ENCODE measurements at places on chromosomes 6 and 20. TPM values are rescaled to one million over a fixed set of nuclear protein-coding genes. Genes with fewer than 3 reads are reported as not detected.

Gene PRSS35
- total RNA-seq = not detected

Gene SPATA25
- total RNA-seq = not detected

Gene ARG1
- not detected for total RNA-seq

Gene BPIFB2
- total RNA-seq = not detected

Gene RAET1E
- total RNA-seq = 1.4 TPM

Gene RNF39
- total RNA-seq = not detected

Gene CPNE5
- total RNA-seq = 0.63 TPM

Gene ARHGAP40
- not detected for total RNA-seq

Gene TSBP1
- not detected for total RNA-seq

Gene BMP7
- 12.7 TPM for total RNA-seq

Gene DOK5
- 0.06 TPM for total RNA-seq

Gene CD24
- 193 TPM for total RNA-seq

Gene RFX6
- total RNA-seq = not detected

Gene RRAGD
- 9.4 TPM for total RNA-seq

Gene WFDC12
- not detected for total RNA-seq

Gene WFDC2
- total RNA-seq = not detected

Gene HCRTR2
- not detected for total RNA-seq

Gene NKAIN4
- total RNA-seq = 10.6 TPM

Gene WFDC5
- total RNA-seq = not detected

Gene SRMS
- not detected for total RNA-seq

Gene LGSN
- total RNA-seq = not detected

Gene SLC22A23
- total RNA-seq = 1.5 TPM

Gene STMN3
- 18.5 TPM for total RNA-seq

Gene MOCS1
- 8.8 TPM for total RNA-seq

Gene CFAP206
- not detected for total RNA-seq

Gene MTO1
- 44.0 TPM for total RNA-seq

Gene PDE10A
- 6.8 TPM for total RNA-seq

Gene KCNB1
- total RNA-seq = not detected

Gene TPBG
- 33.2 TPM for total RNA-seq

Gene NOL7
- total RNA-seq = 356 TPM

Gene C20orf141
- not detected for total RNA-seq

Gene FGD2
- not detected for total RNA-seq

Gene ID1
- total RNA-seq = 411 TPM

Gene DCBLD1
- total RNA-seq = 21.0 TPM

Gene SLC2A10
- 3.8 TPM for total RNA-seq

Gene MATN4
- total RNA-seq = not detected

Gene GLP1R
- not detected for total RNA-seq

Gene CALHM6
- 6.0 TPM for total RNA-seq

Gene PCK1
- not detected for total RNA-seq

Gene SMLR1
- not detected for total RNA-seq

Gene NCOA5
- total RNA-seq = 25.3 TPM

Gene CAPN11
- total RNA-seq = not detected

Gene CSTF1
- total RNA-seq = 44.1 TPM
